ENCODE measurements at places on chromosomes 5 and 9. TPM values are rescaled to one million over a fixed set of nuclear protein-coding genes. Genes with fewer than 3 reads are reported as not detected.

C9orf153 gene
- total RNA-seq = 0.14 TPM

FAM153A gene
- total RNA-seq = not detected

RAD17 gene
- 19.1 TPM for total RNA-seq

MPDZ gene
- 130 TPM for total RNA-seq

SLC25A2 gene
- total RNA-seq = 0.09 TPM

Data from dermis blood vessel endothelial cell (primary cell).